ENCODE measurements at places on chromosomes 6 and 20.

DNA sequence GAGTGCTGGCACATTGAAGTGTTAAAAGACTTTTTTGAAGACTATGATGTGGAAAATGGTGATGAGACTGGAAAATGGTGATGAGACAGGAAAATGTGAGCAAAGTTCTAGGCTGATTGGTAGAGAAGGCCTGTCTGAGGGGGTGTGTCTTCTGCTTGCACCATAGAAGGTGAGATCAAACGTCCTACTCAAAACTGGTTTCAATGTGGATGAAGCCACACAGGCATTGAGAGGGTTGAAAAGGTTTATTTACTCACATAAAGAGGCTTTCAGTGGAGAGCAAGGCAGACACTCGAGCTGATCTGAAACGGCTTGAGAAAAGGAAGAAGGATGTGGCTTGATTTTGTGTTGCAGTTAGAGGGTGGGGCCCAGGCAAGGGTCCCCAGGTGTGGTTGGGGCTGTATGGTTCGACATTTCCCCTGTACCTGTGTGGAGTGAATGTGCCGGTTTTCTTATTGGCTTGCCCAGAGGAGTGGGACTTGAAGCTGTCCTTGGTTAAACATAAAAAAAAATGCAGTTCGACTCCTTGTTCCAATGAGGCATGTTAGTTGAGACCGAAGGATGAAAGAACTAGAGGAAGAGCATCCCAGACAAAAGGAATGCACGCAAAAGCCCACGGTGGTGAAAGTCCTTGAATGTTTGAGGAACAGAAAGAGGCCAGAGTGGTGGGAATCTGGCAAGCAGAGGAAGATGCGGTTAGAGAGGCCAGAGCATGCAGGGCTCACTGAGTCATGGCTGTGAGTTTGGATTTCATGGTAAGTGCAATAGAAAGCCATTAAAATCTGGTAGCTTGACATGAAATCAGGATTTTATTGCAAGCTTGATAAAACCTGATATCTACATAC lies 172.3 kb downstream of the EPM2A start:
- no peak for DNase-seq

DNA sequence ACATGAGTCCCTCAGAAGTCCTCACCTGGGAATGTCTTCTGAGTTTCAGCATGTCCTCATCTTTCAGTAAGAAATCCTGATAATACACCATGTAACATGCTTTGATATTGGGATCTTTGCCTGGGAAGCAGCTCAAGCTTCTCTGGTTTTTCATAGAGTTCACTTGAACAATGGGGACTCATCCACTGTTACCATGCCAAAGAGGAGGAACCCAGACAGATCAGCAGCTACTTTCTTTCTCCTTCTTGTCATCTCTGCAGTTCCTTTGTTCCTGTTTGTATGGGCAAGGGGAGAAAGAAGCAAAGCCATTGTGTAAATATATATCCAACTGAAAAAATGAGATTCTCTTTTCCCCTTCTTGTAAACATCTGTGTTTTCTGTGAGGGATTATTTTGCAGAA lies 450.6 kb upstream of the HS3ST5 start:
- no peak for DNase-seq

DNA sequence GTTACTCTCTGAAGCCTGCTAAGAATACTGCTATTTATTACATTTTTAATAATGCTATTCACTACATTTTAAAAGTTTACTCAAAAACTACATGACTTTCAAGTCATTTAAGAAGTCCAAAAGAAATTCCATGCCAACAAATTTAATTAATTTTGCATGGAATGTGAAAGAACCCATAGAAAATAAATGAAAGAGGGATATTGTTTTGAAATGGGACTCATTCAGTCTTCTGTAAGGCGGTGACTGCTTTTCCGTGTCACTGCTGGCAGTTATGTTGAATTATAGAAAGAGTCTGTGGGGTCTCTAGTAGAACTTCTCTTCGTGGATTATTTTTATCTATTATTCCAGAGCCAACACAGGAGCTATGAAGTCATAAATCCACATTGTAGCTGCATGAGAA lies 211.2 kb downstream of the LAMA2 start:
- DNase-seq: no peak

GRCh38 chr6:84738996-84739865 lies 25.2 kb downstream of the TBX18 start:
- no peak for DNase-seq

GRCh38 chr6:138017166-138017757 lies 90.0 kb downstream of the PERP start:
- DNase-seq: no peak

- DNase-seq: no peak
Observed at GRCh38 chr6:142906945-142907470, 38.0 kb downstream of the HIVEP2 start.

- no peak for DNase-seq
Observed at GRCh38 chr20:41017448-41018042, 11.1 kb upstream of the TOP1 start.

GRCh38 chr6:105121981-105122380 lies 57.8 kb downstream of the POPDC3 start:
- DNase-seq: no peak

DNA sequence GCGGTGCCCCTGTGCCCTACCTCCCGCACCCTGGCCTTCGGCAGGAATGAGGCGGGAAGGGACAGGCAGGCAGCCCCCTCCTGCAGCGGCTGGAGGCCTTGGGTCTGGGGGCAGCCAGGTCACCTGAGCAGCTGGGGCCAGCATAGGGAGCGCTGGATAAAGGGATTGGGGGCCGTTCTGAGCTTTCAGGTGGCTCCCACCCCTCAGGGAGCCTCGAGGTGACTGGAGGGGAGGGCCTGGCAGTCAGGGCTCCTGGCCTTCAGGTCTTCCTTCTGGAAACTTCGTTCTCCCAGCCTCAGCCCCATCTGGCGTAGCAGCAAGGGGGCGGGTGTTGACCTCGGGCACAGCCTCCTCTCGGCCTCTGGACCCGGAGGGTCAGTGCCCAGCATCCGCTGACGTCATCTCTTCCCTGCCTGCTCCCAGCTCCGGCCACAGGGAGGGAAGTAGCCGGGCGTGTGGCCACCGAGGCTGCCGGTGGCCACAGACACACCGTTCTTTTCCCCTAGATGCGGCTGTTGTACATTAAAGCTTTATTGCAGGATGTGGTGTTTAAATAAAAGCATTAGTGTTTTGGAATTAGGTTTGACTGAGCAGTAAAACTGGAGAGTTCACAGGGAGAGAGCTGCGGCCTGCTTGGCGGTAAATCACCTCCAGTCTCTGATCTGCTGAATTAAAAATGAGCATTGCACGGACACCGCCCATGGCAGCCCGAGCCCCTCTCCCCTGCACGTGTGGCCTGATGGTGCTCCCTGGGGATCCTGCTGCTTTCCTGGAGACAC lies 80.0 kb upstream of the GATA5 start:
- DNase-seq: no peak

DNA sequence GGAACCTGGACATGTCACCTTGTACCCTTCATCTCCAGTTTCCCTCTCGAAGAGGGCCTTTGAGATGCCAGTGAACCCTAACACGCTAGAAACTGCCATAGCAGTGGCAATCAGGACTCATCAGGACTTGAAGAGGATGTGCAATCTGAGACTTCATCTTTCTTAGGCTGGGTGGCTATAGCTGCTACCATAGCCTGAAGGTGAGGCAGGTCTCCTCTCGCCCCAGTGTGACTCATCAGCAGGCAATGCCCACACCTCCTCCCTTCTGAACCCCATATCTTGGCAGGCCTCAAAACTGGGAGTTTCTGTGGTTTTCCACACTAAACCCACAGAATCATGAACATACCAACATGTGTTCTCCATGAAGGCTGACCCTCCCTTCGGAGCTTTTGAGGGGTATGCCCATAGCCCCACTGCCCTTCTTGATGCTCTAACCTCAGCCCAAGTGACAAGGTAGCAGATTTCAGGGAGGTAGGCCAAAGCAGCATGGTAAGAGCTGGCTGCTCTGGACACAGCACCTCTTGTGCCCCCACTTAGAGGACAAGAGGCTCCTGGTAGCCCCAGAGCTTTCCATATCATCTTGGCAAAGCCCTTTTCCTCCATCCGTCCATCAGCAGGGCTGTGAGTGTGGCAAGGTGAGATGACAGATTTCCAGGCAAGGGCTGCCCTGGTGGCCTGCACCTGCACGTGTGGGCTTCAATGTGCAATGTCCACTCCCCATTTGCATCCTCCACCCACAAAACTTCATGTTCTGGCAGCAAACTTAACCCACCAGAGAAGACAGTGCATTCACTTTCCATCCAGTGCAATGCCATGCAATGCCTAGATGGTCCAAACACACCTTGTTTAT lies 2.6 kb downstream of the BLCAP start:
- DNase-seq: no peak

DNA sequence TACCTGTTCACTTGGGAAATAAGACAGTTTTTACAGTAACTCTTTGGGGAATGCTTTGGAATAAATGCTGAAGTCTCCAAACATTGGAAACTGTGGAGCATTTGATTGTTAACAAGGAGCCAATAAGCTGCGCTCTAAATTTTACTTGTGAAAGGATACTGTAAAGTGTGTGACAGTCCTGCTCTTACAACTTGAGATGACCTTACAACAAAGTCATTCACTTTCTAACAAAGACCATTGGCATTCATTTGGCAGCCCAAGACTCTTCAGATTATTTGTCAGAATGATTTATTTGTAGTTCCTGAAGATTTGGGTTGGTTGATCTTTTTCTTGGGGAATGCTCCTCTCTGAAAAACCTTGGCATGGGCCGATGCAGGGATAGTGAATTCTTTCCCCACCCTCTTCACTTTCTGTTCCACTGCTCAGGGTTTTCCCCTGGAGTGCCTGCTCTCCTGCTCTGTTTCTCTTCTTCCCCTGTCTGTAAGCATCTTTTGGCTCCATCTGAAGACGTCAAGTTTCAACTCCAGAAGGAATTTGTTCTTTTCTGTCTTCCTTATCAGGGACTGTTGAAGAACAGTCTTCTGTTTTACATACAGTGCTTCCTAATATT lies 116.4 kb downstream of the AKAP7 start:
- DNase-seq: no peak

Measured in activated T-helper 1 cell treated with anti-CD3 and anti-CD28 coated beads, Interleukin-12 subunit alpha, Interleukin-12 subunit beta, Interleukin-2, Interleukin-4 antibody, amounts not matched to agents 30 ng/mL and 10 ng/mL and 1 ng/mL, durations not matched to agents 14 hours and 24 hours and 36 hours (primary cell).